ENCODE measurements at places on chromosomes 6 and 20. TPM values are rescaled to one million over a fixed set of nuclear protein-coding genes. Genes with fewer than 3 reads are reported as not detected.

Gene ETV7
- 2.7 TPM for total RNA-seq

Gene KCNK5
- not detected for total RNA-seq

DNA sequence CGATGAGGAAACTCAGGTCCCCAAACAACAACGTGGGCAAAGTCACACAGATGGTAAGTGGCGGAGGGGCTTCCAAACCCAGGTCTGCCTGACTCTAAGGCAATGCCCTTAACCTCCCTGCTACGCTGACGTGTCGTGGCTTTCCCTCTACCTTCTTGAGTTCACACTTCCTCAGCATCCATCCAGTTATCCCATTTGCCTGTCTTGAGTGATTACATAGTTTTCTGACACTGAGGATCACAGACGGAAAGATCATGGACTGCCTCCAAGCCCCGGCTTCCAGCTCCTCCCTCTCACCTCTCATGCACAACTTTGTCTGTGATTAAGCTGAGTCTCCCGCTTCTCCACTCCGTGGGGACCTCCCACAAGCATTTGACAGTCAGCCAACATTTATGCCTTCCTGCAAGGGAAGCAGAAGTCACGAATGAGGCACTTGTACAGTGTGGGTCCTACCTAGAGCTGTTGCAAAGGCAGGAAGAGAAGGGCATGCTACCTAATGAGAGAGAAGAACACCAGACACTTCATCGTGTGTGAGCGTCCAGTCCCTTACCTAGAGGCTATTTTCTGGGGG lies 33.8 kb downstream of the TBC1D7 start:
- no peak for DNase-seq

GRCh38 chr20:10309326-10309725 lies 90.7 kb downstream of the SNAP25 start:
- no peak for DNase-seq

DNA sequence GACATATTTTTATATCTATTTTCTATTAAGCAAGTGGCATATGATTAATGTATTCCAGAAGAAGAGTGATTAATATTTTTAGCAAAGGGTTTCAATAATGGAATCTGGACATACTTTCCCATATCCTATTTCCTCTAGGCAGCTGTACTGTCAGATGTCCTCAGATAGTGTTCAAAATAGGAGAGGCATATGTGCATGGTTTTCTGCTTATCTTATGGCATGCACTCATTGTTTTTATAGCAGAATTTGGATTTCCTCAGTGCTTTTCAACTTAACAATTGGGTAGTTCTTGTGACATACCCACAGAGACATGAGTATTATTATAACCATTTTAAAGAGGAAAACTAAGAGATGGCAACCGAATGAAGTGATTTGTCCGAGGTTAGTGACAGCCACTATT lies 12.6 kb upstream of the SLC17A5 start:
- no peak for DNase-seq

Gene OR2W1
- not detected for total RNA-seq

GRCh38 chr6:149854532-149854931 lies 9.6 kb downstream of the LRP11 start:
- no peak for DNase-seq

GRCh38 chr6:11622156-11622555 lies 84.6 kb downstream of the TMEM170B start:
- DNase-seq = no peak

- DNase-seq = no peak
Observed at GRCh38 chr6:7960848-7961247, 50.3 kb upstream of the TXNDC5 start.

DNA sequence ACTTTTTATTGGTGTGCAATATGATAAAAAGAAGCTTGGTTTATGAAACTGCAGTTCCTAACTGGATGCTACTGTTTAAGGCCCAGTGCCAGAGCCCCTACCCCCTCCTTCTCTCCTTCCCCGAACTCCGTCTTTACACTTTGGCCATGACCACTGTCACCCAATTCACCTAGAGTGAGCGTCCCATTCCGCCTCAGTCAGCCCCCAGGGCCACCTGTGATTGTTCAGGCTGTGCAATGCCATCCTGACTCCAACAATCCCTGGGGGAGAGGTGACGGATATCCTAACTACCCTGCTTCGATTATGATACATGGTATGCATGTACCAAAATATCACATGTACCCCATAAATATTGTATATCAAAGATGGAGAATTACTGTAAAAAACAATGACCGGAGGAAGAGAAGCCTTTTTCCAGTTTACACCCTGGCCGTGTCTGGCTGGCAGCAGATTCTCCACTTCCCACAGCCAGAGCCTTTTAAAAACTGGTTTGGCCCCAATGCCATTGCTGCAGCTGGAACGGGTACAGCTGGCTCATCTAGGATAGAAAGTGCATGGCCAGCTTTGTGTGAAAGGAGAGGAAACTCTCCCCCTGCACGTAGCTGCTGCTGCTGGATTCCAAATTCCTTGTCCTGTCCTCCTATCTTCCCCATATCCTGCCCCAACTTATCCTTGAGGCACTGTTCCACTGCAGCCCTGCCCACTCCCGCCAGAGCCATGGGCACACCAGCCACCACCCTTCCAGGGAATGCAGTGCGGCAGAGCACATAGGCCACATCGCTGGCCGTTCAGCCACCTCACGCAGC lies 99.7 kb downstream of the JPH2 start:
- DNase-seq = no peak

- DNase-seq = no peak
Observed at GRCh38 chr20:34997131-34997561, 41.5 kb downstream of the MYH7B start.

DNA sequence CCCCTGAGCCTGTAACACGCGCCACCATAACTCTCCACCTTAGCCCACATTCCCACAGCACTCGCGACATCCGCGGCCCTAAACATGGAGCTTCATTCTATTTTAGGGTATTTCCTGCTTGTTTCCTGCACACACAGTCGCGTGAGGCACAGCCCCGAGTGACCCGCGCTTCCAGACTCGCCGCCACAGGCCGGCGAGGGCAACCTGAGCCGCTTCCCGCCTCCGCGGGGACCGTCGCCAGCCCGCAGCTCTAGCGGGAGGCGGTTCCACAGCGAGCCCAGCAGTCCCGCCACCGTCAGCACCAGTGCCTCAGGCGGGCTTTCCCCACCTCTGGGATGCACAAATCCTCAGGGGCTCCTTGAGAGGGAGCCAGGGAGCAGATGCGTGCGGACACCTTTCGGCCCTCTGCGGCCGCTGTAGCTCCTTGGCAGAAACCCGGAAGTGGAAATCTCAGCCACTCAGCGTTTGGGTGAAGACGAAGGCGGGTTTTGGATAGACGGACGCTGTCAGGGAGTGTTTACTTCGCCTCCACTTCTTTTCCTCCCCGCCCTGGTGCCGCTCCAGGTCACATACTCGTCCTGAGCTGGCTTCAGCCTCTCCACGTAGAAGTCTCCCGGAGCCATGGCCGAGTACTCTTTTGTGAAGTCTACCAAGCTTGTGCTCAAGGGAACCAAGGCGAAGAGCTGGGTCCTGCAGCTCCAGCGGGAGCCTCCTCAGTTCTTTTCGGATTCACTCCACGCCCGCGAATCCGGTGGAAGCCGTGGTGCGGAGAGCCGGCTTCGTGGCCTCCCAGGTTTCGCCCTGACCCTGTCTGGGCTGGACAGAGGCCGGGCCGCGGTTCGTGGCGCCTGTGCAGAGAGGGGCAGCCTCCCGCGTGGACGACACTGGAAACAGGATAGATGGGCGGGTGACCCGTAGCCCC lies 2177.4 kb upstream of the DEFB115 start:
- no peak for DNase-seq

Gene ZNF184
- total RNA-seq = 4.6 TPM

Gene PNLDC1
- total RNA-seq = not detected

Gene MICB
- total RNA-seq = 14.5 TPM

Gene ARMH2
- not detected for total RNA-seq

Gene PPP1R3G
- total RNA-seq = 1.4 TPM

DNA sequence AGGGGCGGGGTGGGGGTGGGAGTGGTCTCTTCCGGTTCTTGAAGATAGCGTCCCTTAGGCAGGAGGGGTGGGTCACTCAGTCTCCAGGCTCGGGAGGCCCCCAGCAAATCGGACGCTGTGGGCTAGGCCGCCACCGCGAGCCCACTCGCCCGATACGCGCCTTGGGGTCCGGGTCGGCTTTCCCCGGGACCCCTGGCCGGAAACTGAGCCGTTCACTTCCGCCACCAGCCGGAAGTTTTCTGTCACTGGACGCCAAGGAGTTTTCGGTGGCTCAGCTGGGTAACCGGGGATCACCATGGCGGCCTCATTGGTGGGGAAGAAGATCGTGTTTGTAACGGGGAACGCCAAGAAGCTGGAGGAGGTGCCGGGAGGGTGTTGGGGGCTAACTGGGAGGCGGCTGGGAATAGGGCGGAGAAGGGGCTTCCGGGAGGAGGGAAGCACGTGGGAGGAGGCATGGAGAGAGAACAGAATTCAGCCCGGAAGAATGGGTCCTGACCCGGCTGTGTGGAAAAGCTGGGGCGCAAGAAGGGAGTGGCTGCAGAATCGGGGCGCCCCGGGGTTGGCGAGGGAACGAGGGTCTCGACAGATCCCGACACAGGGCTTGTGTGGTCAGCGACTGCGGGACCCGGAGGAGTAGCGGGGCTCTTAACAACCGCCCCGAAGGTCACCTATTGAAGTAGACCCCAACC lies at the start of gene ITPA:
TSS of gene ITPA (plus strand) at position 242 of the 689 bp plus-strand sequence. CDS start at position 296, 54 bp downstream.
- no peak for DNase-seq

Gene SLC22A3
- 0.70 TPM for total RNA-seq

DNA sequence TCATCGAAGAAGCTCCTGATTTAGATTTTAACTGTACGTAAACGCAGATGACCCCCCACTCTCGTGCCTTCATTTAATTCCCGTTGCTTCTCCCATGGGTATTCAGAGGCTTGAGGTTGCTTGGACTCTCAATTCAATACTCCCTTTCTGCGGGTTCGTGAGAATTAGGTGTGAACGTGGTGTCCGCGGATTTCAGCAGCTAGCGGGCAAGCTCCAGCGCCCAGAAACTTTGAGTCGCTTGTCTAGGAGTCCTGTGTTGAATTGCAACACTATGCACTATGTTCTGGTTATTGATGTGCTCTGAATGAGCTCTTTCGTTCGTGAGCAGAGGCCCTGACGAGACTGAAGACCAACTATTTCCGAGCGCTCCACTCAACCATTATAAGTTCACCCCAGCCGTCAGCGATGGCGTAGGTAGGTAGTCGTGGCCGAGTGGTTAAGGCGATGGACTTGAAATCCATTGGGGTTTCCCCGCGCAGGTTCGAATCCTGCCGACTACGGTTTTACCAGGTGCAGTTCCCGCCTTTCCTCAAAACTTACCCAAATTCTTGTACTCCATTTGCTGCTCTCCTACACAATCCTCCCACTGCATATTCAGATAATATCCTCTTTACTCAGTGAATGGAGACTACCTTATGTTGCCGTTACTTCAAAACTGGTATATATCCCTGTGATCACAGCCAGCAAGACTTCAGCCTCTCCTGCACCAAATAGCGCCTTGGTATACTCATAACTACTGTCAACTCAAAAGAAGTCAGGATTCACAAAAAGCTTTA lies 72.6 kb upstream of the ZNF184 start:
- no peak for DNase-seq

Gene LGSN
- total RNA-seq = not detected

- no peak for DNase-seq
Observed at GRCh38 chr20:18718129-18718528, 95.5 kb upstream of the SCP2D1 start.

Gene RARS2
- total RNA-seq = 22.2 TPM

DNA sequence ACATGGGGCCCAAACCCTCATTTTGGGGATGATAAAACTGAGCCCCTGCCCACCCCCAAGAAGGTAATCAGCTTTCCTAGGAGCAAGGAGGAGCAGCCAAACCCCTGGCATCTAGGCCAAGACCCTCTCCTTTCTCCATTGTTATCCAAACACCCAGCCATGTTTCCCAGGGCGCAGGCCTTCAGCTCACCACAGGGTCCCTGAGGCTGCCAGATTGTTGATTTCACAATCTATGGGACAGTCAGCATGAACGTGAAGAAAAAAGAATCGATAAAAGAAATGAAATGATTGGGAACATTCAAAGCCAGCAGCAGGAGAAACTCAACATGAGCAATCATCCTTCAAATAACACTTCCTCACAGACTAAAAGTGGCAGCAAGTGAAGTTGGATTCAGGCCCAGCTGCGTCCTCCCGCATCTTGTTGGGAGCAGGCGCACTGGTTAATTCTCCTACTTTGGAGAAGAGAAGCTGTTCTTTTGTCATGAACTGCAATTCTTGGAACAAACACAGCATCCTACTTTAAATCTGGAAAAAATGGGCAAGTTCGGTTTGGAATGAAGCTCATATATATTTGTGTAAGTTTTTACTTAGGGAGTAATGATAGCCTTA lies 241.8 kb upstream of the PRDM1 start:
- DNase-seq = no peak

Gene BFSP1
- 6.4 TPM for total RNA-seq

- no peak for DNase-seq
Observed at GRCh38 chr6:17813542-17813941, 106.8 kb upstream of the NUP153 start.

Gene ULBP1
- total RNA-seq = 4.1 TPM

Gene DLL1
- total RNA-seq = 10.7 TPM

- DNase-seq = peak; percentile 37
Observed at GRCh38 chr6:84137989-84138575, 89.4 kb downstream of the CEP162 start.

Gene IMPG1
- not detected for total RNA-seq

Gene HLA-DRA
- total RNA-seq = 0.41 TPM

- DNase-seq = no peak
Observed at GRCh38 chr6:56706981-56707726, 64.5 kb upstream of the DST start.

Gene NOX3
- not detected for total RNA-seq

DNA sequence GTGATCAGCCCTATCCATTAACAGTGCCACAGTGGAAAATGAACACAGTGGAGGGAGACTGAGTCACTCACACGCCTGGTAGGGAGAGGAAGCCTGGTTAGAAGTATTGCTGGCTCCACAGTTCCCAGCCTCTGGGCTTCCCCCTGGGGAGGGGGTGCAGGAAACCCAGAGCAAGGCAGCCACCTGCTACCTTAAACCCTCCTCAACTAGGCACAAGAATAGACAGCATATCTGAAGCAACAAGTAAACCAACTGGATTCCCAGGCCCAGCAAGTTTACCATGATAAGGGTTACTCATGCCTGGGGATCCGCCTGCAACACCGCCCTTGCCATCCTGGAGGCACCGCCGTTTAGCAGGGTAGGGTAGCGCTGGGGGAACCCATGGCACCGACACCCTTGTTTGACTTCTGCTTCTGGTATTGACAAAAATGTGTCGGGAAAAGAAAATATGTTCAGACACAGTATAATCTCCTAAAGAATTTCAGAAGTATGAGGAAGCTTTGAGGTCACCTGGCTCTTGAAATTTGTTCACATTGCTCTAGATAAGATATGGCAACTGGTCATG lies 38.3 kb downstream of the SLC22A23 start:
- DNase-seq = no peak

- DNase-seq = no peak
Observed at GRCh38 chr20:4697189-4697830, 24.4 kb upstream of the PRND start.

Gene GJA1
- 232 TPM for total RNA-seq

DNA sequence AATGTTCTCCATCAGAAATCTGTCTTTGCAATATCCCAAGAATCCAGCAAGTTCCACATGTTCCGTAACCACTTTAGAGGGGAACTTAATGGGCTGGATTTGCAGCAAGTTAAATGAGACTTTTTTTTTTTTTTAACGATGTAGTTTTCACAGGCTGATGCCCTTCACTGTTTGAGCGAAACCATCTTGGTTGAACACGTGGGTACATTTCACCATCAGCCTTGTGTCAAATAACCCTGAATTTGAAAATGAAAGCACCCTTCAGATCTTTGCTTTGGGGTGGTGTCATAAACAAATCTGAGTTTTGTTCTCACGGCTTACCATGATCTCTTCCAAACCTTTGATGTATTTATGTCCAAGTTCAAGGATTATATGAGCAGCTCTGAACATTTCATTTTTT lies 73.7 kb upstream of the EXOC2 start:
- DNase-seq = no peak

GRCh38 chr6:25958700-25959162 lies 3.9 kb upstream of the TRIM38 start:
- DNase-seq = no peak

All from glomerular endothelial cell (primary cell).